ENCODE measurements at places on chromosomes 13 and 19.

GRCh38 chr19:47813304-47813994, 8.3 kb upstream of the CRX start:
- DNase-seq: peak; percentile 65

DNA sequence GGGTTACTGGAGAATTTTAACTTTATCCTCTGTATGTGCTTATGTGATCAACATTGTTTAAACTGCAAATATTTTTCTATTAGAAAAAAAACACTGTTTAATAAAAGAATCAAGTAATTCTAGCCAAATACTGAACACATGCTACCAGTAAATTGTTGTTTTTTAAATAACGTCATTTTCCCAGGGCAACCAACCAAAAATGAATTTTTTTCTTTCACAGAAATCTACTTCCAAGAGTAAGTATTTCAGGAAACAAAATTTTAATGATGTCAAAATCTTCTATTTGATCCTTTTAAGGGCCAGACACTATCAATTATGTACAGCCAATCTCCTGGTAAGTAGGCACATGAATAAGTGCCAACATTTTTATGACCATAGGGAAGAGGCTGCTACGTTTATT, 57.1 kb downstream of the TUBGCP3 start:
- DNase-seq: no peak

DNA sequence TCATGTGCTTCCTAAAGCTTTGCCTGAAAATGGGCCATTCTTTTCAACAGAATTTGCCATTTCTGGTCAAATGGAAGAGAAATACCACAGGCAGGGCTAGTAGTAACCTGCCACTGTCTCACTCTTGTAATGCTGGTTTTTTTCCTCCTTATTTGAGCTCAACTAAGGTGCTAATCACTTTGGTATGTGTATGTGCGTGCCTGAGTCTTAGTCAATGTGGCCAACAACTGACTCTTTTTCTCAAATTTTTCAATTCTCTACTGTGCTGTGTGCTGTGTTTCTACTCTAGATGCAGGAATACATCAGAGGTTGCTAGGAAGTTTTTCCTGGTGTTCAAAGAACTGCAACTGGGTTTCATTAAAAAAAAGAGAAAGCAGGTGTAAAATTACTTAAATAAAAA, 870.2 kb downstream of the EFNB2 start:
- DNase-seq: no peak

GRCh38 chr19:56177564-56178243, 1.9 kb downstream of the GALP start:
- DNase-seq: no peak

DNA sequence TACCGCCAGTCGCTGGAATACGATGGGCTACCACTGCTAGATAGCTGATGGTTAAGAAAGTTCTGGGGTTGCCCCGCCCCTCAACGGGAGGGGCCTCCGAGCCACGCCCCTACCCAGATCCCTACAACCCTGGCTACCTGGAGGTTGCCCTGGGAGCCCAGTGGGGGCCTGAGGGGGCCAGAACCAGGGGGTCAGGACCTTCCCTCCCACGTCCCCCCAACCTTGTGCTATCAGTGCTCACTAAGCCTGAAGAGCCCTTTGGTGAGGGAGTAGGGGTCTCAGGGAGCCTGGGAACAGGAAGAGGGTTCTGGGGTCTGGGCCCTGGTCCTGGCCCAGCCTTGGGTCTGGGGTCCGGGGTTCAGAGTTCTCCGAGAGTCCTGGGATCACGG, 8.9 kb downstream of the OCEL1 start:
- DNase-seq: no peak

- DNase-seq: no peak
Observed at GRCh38 chr13:21344662-21345176, 114.4 kb downstream of the ZDHHC20 start.

- no peak for DNase-seq
Observed at GRCh38 chr19:1513499-1514294, 878 bp upstream of the ADAMTSL5 start.

GRCh38 chr13:22789027-22789593, 391.7 kb upstream of the SGCG start:
- no peak for DNase-seq

GRCh38 chr19:12867120-12868099, 13.8 kb downstream of the DNASE2 start:
- DNase-seq: no peak

DNA sequence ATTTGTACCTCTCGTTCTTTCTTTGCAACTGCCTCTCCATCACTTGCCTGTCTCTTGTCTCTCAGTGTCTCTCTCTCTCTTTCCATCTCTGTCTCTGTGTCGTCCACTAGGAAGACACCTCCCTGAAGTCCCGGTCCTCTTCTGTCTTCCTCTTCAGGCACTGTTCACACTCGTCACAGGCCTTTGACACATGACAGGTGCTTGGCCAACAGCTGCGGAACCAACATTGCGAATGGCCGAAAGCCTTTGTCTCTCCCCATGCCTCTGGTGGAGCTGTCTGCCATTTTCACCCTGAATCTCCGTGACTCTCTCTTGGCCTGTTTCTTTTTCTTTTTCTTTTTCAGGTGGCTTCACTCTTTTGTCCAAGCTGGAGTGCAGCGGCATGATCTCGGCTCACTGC, 2.8 kb downstream of the HIPK4 start:
- no peak for DNase-seq

DNA sequence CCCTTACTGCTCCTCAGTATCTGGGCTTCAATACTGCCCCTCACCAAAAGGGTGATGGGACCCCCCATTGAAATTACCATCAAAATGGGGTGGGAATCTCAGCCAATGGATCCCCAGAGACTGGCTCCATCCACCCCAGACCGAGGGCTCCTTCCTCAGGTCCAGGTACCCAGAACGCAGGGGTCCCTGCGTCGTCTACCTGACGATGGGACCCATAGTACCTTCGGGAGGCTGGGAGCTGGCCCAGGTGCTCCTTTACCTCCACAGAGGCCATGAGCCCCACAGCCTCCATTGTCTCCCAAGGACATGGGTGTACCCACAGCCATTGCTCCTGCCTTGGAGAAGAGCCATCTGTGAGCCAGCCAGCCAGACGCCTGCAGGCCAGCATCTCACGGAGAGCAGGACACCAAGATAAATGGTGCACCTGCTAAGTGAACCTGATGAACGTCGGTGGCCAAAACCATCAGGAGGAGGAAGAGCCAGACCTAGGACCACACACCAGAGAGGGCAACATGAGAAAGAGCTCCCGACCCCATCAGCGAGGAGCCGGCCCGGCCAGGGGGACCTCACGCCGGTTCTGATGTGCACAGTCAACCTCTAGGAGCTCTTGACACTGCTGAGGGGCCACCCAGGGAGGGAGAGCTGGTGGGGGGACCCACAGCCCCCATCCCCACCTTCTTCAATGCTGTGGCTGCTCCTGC, 156.8 kb upstream of the SOX1 start:
- no peak for DNase-seq

DNA sequence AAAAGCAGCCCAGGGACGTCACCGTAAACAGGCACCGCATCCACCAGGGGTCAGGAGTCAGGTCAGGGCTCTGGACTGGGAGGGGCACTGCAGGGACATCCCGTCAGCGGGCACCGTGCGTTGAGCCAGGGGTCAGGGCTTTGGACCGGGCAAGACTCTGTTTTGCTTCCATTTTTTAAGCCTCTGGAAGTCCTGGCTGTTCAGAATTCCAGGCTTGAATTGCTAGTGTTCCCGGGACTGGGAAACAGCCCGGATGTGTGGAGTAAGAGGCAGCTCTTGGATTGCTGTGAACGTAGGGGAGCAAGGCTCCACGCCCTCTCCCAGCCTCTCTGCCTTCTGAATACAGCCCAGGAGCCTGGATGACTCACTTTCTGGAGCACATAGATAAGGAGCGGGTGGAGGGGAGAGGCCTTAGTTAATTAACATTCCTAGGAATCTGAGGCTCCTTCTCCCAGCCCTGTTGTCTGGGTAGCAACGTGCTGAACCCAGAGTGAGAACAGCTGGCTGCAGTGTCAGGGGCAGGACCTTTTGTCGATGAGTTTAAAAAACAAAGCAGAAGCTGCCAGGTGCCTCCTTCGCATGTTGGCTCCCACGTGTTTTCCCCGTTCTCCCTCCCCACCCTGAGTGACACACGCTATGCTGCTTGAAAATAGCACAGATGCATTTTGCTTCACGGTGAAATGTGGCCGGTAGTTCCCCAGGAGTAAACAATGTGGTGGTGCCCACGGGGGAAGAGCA, 21.9 kb downstream of the ATP11A start:
- DNase-seq: peak; percentile 69

Measured in heart right ventricle (tissue), 16 donors.